ENCODE measurements at places on chromosomes 2 and 18.

- no peak for DNase-seq
Observed at GRCh38 chr18:49340446-49340845, 120.0 kb downstream of the DYM start.

DNA sequence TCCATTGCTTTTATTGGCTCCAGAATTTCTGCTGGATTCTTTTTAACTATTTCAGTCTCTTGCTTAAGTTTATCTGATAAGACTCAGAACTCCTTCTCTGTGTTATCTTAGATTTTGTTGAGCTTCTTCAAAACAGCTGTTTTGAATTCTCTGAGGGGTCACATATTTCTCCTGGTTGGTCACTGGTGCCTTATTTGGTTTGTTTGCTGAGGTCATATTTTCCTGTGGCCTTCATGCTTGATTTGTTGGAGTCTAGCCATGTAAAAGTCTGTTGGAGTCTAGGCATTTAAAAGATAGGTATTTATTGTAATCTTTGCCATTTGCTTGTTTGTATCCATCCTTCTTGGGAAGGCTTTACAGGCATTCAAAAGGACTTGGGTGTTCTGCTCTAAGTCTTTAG is 398.7 kb downstream of the DSEL start:
- DNase-seq: no peak

GRCh38 chr2:9779596-9780264 is 63.5 kb upstream of the TAF1B start:
- no peak for DNase-seq

DNA sequence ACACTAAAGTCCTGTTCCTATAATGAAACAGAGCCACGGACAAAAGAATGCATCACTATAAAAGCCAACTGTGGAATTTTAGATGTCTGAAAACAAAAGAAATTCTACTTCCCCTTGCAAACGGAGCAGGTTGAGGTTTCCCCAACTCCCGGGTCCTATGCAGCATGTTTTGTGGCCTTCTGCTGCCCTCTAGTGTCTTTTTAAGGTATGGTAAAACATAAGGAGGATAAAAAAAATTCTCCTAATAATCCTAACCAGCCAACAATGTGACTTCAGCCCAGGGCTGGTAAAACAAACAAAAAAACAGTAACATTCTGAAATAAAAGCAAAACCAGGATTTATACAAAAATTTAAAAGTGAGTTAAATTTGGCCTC is 539.5 kb downstream of the NRXN1 start:
- DNase-seq: peak; percentile 83

- no peak for DNase-seq
Observed at GRCh38 chr18:4308576-4308975, 146.5 kb downstream of the DLGAP1 start.

GRCh38 chr18:60421356-60422118 is 49.0 kb upstream of the MC4R start:
- no peak for DNase-seq
